Stimulated activated effector memory CD8-positive, alpha-beta T cell treated with anti-CD3 and anti-CD28 coated beads, Interleukin-12 subunit alpha, Interleukin-12 subunit beta, amount 100 ng/mL, for 72 hours (primary cell): ENCODE measurements at places on chromosomes 6 and 20.

DNA sequence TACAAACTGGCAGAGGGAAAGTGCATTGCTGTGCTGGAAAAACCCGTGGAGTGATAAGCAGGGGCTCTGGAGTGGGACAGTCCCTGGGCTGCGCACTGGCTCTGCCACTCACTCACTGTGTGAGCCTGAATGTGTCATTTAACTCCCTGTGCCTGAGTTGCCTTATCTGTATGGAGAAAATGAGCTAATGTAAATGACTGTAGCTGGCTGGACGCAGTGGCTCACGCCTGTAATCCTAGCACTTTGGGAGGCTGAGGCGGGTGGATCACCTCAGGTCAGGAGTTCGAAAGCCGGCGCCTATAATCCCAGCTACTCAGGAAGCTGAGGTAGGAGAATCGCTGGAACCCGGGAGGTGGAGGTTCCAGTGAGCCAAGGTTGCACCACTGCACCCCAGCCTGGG is 18.4 kb upstream of the RPN2 start:
- no peak for DNase-seq

- no peak for DNase-seq
Measured at GRCh38 chr6:23505026-23505425, 621.0 kb upstream of the NRSN1 start.

GRCh38 chr6:20983961-20984360 is 449.7 kb downstream of the CDKAL1 start:
- no peak for DNase-seq

GRCh38 chr6:105692613-105693215 is 289.8 kb upstream of the PREP start:
- no peak for DNase-seq

GRCh38 chr6:99745651-99746050 is 139.0 kb downstream of the PRDM13 start:
- no peak for DNase-seq

DNA sequence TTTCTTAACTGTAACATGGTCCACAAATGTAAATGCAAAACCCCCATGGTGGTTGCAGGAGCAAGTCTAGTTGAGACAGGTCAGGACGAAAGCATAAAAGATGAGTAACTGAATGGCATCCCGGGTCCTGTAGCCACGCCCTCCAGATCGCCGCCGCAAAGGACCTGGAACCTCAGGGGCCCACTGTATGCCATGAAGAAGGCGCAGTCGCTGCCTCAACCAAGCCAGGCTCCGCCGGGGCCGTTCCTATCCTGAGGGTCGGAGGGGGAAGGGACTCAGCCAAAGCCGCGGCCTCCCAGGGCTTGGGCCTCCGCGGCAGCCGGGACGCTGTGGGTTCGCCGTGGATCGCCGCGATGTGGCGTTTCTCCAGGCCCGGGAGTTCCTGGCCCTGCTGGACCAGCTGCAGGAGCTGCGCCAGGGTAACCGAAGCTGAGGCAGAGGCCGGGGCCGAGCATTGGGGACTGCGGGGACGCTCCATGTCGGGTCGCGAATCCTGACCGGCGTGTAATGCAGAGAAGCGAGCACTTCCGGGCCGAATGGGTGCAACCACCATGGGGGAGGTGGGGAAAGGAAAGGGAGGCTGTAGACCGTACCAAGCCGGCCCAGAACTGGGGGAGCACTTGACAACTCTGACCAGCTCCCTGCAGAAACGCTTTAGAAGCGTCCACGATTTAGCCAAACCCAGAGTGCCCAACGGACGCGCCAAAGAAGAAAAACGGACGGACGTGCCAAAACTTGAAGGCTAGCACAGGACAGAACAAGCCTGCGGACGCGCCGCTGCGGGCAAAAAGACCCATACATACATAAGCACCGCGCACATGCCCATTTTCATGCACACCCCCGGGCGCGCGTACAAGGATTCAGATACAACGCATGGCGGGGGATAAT is 11.1 kb downstream of the RPL7L1 start:
- peak; percentile 76 for DNase-seq

- DNase-seq = no peak
Measured at GRCh38 chr6:108650781-108651180, 90.1 kb downstream of the FOXO3 start.

DNA sequence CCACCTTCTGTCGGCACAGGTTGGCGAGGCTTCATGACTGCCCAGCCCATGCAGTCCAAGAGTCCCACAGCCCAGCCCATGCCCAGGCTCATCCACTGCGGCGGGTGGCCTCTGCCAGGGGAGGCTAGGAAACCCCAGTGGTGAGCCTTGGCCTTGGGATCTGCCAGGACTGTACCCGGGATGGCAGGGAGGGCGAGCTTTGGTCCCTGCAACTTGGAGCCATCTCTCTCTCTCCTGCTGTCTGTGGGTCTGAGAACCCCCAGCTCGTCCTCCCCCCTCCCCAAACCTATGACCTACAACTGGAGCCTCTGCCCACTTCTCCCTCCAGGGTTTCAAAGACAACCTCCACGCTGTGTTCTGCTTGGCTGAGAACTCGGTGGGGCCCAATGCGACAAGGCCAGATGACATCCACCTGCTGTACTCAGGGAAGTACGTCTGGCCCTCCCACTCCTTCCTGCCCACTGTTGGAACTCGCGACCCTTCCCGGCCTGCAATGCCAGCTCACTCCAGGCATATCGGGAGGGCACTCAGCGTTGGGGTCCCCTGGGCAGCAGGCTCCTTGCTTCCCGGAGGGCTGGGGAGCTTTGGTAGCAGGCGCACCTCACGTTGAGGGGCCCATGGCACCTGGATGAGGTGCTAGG is 19.7 kb downstream of the NPEPL1 start:
- DNase-seq = no peak

- DNase-seq = no peak
Measured at GRCh38 chr20:59823491-59824259, 109.8 kb downstream of the SYCP2 start.

DNA sequence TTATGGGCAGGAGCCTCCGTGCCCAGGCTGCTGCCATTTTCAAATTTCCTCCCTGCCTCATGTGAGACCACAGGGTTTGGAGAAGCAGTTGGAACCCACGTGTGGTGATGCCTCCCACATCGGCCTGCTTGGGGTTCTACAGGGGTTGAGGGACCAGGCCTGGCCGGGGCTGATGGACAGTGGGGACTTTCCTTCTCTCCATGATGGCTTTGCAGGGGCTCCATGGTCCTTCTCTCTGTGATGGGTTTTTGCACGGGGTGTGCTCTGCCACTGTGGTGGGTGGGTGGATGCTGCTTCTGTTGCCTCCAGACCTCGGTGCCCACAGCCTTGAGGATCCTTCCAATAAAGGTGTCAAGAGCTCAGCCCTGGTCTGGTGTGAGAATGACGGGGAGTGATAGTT is 54.4 kb downstream of the ADNP start:
- DNase-seq = no peak

- peak; percentile 48 for DNase-seq
Measured at GRCh38 chr20:58660855-58661597, 9.9 kb downstream of the STX16 start.

DNA sequence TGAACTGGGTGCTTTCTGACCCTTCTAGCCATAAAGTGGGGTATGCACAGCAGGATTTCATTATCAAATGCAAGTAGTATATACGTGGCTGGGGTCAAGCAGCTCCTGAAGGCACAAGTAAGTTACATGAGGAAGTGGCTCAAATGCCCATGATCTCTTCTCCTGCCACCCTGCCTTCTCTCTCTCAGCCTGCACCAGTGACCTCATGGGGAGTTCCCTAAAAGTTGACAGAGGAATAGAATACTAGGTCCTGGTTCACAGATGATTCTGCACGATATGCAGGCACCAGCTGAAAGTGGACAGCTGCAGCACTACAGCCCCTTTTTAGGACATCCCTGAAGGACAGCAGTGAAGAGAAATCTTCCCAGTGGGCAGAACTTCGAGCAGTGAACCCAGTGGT is 282.0 kb downstream of the BCKDHB start:
- no peak for DNase-seq

DNA sequence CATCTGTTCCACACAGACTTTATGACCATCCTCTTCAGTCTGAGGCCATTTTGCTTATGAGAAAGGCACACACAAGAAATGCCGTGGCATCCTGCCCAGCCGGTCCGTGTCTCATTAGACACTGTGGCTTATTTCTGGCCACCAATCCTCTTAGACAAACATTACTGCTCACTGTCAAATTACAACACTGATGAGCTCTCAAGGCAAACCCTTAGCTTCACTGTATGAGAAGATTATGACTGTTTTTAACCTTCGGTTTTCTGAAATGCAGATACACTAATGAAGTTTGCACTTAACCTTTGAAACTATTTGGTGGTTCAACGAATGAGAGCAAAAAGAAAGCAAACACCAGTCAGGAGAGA is 50.5 kb upstream of the DST start:
- DNase-seq = no peak

GRCh38 chr6:161542346-161542980 is 268.6 kb upstream of the AGPAT4 start:
- no peak for DNase-seq

- no peak for DNase-seq
Measured at GRCh38 chr6:92684386-92684785, 735.0 kb downstream of the EPHA7 start.

GRCh38 chr6:45930420-45931040 is 85.1 kb downstream of the CLIC5 start:
- peak; percentile 49 for DNase-seq

DNA sequence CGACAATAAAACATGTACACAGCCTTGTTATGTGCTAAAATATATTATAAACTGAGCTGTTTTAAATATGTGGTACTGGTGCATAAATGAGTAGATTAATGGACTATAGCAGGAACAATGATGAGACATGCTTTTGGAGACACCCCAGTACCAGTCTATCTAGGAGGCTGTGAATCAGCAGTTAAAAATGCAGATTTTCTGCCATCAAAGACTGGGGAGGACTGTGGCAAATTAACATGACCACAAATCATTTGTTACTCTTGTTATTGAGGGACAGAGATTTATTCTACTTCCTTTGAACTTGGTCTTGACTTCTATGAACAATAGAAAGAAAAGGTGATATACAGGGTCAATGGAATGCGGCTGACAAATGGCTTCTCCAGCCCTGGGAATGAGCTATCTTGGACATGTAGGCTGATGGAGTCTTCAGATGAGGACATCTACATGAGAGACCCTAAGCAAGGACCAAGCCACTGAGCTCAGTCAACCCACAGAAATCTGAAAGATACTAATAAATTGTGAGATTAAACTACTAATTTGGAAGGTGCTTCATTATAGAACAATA is 551.7 kb upstream of the GJE1 start:
- DNase-seq = no peak

GRCh38 chr6:16933961-16934360 is 167.9 kb upstream of the STMND1 start:
- DNase-seq = no peak

DNA sequence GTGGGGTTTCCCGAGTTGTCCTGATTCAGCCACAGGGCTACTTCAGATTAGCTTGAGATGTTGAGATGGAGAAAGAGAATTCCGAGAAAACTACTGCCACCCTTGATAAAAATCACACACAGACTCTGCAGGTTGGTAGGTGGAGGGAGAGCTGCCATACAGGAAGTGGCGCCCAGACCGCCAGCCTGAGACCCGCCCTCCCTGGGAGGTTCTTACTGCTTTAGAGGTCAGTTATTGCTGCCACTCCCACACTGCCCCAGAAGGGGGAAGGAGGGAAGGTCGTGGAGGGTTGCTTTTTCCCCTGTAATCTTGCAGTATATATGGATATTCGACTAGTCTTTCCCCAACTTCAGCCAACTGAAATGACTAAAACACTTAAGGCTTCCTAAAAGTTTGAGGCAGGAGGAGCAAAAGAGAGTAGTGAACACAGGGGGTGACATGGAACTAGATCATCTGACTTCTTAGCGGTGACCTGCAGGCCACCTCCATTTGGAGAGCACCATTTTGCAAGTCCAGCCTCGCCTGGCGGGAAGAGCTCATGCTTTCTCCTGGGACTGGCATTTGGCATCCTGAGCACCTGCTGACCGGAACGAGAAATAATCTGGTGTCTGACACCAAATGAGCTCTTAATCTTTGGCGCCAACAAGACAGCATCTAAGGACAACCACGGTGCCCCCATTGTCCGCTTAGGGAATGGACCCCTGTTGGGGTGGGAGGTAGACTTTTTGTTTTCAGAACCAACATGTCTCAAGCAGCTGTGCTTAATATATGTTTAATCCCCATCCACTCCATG is 35.7 kb upstream of the SLC22A1 start:
- no peak for DNase-seq

GRCh38 chr6:72416744-72417465 is 205.0 kb upstream of the KCNQ5 start:
- DNase-seq = no peak

DNA sequence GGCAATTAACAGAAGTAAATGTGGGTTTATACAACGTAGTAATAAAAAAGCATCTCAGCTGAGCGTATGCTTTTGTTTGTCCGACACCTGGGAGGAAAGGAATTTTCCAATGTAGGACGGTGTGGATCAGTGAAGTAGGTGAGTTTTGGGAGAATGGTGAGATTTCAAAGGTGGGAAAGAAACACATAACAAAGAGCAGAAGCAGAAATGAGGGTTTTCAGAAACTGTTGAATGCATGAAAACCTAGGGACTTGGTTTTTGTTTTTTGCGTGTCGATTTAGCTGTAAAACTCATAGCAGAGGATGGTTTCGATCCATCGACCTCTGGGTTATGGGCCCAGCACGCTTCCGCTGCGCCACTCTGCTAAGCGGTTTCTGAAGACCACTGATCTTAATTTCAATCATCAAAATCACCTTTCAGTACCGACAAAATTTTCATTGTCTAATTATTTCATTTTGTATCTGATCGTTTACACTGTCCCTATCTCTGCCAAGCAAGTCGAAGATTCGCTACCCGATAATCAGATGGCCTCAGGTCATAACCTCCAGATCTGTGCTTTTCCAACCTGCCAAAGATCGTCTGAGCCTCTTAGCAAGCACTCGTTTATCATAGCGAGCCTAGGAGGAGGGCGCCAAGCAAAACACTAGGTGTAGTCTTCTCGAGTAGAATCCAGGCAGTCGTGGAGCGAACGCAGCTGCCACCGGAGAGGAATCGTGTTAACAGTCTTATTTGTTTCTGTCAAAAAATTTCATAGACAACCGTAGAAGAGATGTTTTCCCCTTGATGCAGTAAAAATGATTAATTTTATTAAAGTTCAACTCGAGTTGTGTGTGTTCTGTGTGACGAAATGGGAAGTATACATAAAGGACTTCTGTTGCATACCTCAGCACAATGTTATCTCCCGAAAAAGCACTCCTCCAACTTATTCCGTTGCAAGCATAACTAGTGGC is 20.9 kb upstream of the POM121L2 start:
- peak; percentile 72 for DNase-seq

GRCh38 chr20:47501116-47501481 is 588 bp upstream of the NCOA3 start:
- no peak for DNase-seq

DNA sequence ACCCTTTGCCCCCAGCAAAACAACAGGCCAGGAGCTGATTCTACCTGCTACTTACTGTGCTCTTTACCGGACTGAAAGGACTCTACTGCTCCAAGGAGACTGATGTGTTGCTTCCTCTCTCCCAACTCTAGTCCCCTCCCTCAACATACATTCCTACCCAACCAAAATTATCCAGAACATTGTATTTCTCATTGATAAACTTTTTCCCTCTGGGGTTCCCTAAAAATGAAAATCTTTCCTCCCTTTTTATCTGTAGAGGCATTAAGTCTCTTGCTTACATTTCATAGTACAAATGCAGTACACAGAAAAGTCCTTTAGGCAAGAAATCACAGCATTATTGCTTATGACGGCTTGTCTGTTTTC is 940 bp upstream of the HS3ST5 start:
- no peak for DNase-seq

- no peak for DNase-seq
Measured at GRCh38 chr6:139003751-139004150, 15.7 kb upstream of the REPS1 start.

- DNase-seq = no peak
Measured at GRCh38 chr20:48626226-48626937, 201.4 kb downstream of the PREX1 start.
